ENCODE measurements at places on chromosomes 11 and 22.
A peak's percentile ranks its signal among the peaks of the same experiment; 100 is the strongest.

- DNase-seq = no peak
These were observed 197.2 kb downstream of the BRD1 start for GRCh38 chr22:49630448-49630946.

DNA sequence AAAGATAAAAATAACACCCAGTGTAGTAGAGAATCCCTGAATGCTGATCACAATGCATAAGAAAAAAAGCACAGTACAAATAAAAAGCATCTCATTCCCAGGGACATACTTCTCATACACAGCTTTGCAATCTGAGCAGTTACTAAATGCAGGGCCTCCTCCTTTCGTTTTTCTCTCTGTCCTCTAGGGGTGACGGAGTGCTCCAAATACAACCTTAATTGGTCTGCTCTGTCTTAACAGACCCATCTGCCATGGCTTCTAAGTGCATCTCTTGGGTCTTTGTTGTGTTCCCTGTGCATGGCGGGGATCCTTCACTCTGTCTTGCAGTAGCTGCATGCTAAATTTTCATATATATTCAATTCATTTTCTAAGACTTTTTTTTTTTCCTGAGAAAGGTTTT, 1114.2 kb upstream of the RAG2 start:
- no peak for DNase-seq

GRCh38 chr22:46587061-46587460, 33.1 kb upstream of the GRAMD4 start:
- DNase-seq = peak; percentile 83

DNA sequence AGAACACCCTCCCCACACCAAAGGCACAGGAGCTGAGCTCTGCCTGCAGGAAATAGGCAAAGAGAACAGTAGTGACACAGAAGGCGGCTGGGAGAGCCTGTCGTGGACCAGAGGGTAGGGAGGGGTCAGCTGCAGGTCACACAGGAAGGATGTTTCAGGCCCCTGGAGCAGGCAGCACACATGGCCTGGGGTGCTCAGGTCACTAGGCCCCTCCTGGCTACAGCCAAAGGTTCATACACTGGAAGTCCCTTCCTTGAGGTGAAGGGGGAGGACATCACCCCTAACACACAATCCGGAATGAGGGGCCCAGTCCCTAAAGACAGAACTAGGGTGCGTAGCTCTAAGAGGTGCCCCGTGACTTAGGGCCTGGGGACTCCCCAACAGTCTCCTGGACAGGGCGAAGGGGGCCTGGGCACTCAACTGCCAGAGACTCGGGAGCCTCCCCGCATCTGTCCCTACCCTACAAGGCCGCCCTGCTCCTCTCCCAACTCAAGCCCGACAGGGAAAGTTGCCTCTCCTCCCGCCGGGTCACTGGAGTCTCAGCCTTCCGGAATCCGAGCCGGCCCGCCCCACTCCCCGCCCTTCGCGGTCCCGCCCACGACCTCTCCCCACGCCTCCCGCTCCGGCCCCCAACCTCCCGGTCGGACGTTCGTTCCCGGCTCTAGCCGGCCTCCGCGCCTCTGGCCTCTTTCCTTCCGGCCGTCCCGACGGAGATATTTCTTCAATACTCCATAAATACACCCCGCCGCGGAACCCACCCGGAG, at the start of gene CYB5R2:
Gene CYB5R2 (minus strand): TSS at position 541 of the 764 bp plus-strand sequence. CDS start 675 bp downstream, outside the sequence.
- DNase-seq = no peak

GRCh38 chr22:24443668-24444067, 16.3 kb downstream of the ADORA2A start:
- no peak for DNase-seq
